Heart right ventricle (tissue), 16 donors: ENCODE measurements at places on chromosomes 11 and 22. TPM values are rescaled to one million over a fixed set of nuclear protein-coding genes. Genes with fewer than 3 reads are reported as not detected.

DNA sequence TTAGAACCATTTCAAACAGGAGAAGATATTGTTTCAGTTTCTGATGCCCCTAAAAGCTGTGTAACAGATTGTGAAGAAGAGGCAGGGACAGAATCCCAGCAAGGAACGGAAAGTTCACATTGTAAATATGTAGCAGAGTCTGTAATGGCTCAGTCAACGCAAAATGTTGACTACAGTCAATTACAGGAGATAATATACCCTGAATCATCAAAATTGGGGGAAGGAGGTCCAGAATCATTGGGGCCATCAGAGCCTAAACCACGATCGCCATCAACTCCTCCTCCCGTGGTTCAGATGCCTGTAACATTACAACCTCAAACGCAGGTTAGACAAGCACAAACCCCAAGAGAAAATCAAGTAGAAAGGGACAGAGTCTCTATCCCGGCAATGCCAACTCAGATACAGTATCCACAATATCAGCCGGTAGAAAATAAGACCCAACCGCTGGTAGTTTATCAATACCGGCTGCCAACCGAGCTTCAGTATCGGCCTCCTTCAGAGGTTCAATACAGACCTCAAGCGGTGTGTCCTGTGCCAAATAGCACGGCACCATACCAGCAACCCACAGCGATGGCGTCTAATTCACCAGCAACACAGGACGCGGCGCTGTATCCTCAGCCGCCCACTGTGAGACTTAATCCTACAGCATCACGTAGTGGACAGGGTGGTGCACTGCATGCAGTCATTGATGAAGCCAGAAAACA is 40.8 kb downstream of the IGLL1 start:
- peak; percentile 78 for DNase-seq

DNA sequence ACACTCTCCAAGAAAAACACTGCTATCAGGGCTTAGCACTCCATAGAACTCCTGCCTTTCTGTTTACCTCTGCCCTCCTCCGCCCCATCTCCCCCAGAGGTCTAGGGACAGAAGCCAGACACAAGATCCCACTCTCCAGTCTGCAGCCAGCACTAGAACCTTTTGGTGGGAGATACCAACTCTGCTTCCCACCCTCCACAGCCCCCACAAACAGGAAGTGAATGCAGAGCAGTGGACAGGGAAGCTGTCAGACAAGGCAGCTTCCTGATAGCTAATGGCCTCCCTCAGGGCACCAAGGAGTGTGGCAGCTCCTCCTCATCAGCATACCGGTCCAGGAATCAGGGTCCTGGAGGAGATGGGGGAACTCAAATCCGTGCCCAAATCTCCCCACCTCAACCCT is 5.1 kb downstream of the SCN4B start:
- DNase-seq = no peak

GRCh38 chr22:39091126-39092081 is 5.6 kb upstream of the APOBEC3H start:
- DNase-seq = no peak

DNA sequence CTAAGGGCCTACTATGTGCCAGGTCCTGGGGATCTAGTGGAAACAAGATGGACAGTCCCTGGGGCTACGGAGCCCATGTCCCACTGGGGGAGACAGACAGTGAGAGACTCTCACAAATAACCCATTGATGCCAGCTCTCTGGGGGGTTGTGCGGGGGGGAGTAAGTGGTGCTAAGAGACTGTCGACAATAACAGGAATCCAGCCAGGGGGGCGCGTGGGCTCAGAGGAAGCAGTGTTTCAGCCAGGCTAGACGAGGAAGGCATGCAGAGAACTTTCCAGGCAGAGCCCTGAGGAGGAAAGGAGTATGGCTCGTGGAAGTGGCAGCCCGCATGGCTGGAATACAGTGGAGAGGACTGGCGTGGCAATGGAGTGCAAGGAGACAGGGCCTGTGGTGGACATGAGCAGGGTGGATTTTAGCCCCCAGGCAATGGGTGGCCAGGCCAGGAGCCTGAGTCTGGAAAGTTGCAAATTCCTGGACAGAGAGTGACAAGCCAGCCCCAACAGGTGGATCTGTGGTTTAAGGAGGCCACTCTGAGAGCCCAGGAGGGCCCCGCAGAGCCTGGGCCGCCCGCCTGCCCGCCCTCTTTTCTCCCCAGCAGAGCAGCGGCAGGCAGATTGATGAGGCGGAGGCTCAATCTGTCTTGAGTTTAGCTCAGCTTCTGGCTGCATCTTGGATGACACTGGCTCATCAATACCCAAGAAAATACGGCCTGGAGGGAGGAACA is 40.0 kb upstream of the TCF20 start:
- no peak for DNase-seq

- no peak for DNase-seq
These were observed 28.3 kb downstream of the TSPAN18 start for GRCh38 chr11:44754876-44755555.

DNA sequence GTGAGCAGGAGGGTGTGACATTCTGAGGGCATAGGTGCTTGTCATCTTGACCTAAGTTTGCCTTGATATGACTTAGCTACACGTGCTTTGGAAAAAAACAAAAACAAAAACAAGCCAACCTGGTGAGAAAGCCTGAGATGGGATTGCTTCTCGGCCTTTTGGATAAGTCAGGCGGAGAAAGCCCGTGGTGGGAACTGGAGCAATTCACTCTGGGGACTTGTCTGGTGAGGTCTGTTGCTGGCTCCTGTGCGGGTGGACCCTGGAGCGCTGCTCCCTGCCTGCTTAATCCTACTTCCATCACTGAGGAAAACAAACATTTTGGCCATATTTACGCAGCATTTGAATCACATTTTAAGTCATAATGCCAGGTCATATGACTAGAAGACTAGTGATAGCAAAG is 100.3 kb downstream of the SNX19 start:
- no peak for DNase-seq

The KDM4E gene
- total RNA-seq = not detected

The CEP126 gene
- 1.3 TPM for total RNA-seq

GRCh38 chr11:48096588-48097525 is 116.5 kb downstream of the PTPRJ start:
- DNase-seq = no peak

DNA sequence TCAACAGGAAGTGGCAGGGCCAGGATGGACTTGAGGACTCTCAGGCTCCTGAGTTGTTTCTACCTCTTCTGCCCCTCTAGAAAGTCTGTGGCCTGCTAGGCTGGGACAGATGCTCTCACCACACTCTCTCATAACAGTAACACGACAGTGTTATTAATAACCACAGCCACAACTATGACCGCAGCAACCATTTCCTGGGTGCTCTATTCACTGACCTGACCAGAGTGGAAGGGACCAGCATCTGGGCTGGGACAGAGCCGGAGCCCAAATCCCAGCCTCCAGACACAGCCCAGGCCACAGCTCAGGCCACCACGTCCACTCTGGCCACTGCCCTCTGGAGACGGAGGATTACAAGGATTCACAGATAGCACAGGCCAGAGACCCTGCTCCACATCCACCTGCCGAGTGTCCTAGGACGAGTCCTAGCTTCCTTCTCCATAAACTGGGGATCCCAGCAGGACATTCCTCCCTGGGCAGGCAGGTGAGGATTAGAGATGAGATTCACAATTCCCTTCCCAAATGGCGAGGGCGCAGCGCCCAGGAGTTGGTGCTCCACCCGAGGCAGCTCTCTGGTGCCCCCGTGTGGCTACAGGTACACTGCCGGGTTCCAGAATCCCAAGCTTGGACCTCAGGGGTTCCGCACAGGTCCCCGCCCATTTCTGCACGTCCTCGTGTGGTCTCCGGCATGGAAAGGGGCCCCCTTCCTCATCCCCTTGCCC is 7.1 kb downstream of the PNPLA5 start:
- peak; percentile 49 for DNase-seq

DNA sequence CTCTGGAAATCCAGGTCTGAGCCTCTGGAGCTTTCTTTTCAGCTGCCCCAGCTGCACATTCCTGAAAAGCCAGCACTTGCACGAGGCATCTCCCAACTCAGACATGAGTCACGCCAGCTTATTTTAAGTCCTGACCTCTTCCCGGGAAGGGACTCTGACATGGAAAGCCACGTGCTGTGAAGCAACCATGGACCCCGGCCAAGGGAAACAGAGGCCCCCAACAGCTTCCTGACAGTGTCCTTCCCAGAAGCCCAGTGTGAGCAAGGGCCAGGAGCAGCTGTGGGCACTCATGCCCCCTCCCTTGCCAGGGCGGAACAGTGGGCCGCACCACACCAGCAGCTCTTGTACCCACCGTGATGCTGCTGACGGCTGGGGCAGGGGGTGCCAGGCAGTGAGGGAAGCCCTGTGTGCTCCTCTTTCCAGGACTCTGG is 118.8 kb upstream of the CADM1 start:
- DNase-seq = peak; percentile 74

- DNase-seq = no peak
These were observed 43.9 kb downstream of the KDM2A start for GRCh38 chr11:67163006-67163405.

DNA sequence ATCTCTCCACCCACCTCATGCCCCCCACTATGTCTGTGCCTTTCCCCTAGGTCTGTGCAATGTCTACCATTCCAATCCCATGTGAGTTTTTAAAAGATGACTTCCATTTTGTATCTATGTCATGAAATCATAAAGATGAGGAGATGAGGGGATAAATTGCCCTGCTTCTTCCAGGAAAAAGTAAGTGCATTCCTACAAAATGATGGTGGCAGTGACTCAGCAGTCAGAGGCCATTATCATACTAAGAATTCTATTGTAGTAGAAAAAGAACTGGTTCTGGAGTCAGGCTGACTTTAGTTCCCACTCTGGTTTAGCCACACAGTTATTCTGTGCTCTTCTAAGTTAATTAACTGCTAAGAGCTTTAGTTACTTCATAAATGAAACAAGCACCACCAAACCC is 89.6 kb upstream of the API5 start:
- no peak for DNase-seq

DNA sequence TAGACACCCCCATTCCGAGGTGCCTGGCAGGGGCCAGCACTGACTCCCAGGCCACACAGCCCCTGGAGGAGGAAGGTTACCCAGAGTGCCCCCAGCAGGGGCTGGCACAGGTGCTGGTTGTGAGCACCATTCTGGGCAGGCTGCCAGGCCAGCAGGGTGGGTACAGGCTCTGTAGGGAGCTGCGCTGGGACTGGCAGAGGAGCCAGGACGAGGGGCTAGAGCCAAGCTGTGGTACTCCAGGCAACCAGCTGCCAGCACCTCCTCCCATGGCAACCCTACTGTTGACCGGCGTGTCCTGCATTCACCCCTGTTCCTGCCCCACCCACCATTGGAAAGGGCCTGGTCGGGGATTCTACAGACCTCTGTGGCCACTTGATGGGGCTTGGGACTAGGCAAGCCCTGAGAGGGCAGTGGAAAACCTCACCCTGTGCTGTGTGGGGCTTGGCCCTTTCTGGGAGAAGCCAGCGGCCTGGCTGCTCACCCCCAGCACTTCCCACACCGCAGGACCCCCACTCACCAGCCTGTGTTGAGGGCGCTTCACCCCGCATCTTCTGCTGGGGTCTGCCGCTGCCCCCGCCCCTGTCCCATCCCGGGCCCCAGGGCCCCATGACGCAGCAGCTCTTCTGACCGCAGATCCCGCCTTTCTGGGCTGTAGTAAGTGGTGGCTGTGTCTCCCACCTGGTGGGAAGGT is 1.9 kb downstream of the CLDN5 start:
- peak; percentile 71 for DNase-seq

DNA sequence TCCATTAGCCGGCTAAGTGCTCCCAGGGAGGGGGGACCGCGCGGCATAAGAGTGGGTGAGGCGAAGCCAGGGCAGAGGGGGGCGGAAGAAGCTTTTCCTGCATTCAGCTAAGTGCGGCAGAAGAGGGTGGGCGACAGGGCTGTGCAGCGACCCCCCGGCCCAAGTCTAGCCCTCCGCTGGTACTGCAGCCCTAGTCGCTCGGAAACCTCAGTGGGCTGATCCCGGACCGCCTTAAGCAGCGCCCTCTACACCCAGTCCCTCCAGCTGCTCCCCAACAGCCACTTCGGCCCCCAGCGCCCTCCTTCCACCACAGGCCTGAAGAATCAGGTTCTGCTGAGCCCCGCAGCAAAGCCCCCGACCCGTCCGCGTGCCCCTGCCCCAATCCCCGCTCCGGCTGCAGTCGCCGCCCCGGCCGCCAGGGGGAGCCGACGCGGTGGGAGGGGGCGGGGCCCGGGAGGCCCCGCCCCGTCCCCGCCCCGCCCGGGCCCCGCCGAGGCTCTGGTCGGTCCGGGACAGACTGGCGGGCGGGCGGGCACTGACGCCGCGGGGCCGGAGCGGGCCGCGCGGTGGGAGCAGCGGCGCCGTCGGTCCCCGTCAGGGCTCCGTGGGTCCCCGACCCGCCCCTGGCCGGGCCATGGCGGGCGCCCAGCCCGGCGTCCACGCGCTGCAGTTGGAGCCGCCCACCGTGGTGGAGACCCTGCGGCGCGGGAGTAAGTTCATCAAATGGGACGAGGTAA is at the start of gene PLCB3:
Gene PLCB3, plus strand, starts transcription at position 515 of the 737 bp plus-strand sequence. Its CDS starts 120 bp downstream, at position 635.
- peak; percentile 40 for DNase-seq

The OR4X2 gene
- not detected for total RNA-seq

- no peak for DNase-seq
These were observed 84.8 kb downstream of the MTNR1B start for GRCh38 chr11:93054279-93054678.

DNA sequence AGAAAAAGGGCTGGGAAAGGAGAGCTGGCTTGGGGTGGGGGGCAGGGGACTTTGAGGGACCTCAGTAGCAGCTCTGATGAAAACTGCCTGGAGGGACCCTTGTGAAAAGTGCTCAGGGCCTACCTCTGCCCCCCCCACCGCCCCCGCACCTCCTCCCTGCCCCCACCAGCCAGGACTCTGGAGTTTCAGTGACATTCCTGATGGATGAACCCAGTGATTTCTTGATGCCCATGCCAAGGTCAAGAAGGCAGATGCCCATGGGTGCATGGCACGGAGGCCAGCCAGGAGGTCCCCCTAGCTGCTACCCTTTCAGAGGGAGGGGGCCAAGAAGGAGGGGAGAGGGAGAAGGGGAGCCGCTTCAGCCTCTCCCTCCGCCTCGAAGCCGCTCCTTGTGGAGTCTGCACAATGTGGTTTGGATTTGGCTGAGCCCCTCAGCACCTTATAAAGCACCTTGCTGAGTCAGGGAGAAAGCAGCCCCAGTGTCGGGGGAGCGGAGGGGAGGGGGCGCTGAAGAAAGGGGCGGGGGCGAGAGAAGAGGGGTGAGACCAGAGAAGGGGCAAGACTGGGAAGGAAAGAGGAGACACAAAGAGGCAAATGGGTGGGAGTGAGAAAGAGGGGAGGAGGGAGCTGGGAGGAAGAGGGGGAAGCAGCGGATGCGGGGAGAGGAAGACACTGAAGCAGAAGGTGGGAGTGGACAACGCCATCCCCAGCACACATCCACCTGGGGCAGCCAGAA is 2.1 kb upstream of the CLCF1 start:
- DNase-seq = no peak
